CD4-positive, alpha-beta T cell treated with Interleukin-10 for 1 hour (primary cell): ENCODE measurements at places on chromosomes 6 and 20.
A peak's percentile ranks its signal among the peaks of the same experiment; 100 is the strongest.

GRCh38 chr20:57537822-57538221, 12.9 kb upstream of the CTCFL start:
- DNase-seq: no peak

DNA sequence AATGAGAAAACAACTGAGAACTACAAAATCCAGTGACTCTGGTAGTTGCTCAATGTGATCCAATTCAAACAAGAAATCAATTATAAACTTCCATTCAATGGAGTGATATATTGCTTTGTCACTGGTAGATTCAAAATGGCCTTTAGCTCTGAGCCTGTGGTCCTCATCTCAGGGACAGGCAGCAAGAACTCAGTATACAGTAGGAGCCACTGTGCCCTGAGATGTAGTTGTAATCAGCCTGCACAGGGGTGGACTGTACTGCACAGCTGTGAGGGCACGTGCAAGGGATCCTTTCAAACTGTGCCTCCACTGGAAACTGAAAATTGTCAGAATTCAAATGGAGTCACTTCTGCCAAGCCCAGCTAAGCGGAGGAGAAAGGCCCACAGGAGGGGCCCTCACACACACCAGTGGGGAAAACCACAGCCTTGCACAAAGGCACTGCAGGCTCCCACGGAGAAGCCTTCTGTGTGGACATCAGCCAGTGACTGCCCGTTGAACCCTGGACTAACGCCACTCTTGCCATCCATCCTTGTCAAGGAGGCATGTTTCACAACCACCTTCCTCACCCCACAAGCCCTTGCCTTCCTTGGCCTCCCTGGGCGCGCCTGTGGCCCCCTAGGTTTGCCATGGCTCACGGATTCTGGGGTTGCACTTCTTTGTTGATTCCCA, 186.7 kb downstream of the SMOC2 start:
- DNase-seq: no peak

DNA sequence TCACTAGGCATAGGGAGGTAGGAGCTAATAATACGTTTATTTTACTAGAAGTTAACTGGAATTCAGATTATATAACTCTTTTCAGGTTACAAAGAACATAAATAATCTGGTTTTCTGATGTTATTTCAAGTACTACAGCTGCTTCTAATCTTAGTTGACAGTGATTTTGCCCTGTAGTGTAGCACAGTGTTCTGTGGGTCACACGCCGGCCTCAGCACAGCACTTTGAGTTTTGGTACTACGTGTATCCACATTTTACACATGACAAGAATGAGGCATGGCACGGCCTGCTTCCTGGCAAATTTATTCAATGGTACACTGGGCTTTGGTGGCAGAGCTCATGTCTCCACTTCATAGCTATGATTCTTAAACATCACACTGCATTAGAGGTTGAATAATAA, 1.1 kb downstream of the HFE start:
- no peak for DNase-seq

DNA sequence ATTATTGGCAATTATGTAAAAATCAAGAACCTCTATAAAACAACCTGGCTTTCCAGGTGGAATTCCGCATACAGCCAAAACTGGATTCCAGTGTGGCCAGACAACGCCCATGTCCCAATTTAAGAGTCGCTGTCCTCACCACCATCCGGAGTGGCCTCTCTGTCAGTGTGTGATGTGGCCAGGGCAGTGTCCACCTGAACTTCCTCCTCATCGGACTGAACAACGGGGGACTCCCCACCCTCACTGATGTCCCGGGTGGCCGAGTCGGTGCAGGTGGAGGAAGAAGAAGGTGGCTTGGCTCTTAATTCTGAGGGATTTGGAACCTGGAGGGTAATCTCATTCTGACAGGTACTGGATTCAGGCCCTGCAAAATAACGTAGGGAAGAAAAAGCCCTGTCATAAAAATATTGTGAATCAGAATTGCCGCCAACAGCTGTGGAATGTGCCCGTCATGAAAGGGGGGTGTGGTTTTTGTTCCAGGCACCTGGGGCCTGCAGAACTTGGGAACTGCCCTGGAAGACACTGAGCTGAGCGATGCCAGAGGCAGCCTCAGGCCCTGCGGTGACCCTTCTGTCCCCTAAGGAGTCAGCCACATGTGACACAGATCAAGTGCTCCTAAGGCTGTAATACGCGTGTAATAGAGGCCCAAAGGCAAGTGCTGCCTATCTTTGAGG, 139.8 kb downstream of the DTNBP1 start:
- no peak for DNase-seq

- DNase-seq: no peak
Measured at GRCh38 chr20:43752051-43752360, 25.2 kb upstream of the GTSF1L start.

- DNase-seq: peak; percentile 17
Measured at GRCh38 chr20:37914672-37915433, 11.9 kb downstream of the VSTM2L start.

GRCh38 chr20:15905661-15906060, 667.6 kb downstream of the KIF16B start:
- DNase-seq: no peak

DNA sequence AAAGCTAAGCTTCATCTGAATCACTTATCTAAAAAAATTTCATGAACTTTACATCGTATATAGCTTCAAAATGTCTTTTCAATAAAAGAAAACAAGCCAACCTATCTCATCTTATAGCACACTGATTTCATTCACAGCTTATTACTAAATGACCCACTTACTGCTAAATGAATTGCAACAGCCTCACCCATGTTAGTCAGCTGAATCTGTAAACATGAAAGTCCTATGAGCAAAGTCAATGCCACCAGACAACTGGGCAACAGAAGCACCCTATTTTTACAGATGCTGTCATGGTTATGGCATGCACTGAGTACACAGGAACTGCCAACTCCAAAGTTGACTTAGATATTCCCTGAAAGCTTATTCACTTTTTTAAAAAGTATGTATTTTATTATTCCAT, 41.2 kb upstream of the DST start:
- no peak for DNase-seq

DNA sequence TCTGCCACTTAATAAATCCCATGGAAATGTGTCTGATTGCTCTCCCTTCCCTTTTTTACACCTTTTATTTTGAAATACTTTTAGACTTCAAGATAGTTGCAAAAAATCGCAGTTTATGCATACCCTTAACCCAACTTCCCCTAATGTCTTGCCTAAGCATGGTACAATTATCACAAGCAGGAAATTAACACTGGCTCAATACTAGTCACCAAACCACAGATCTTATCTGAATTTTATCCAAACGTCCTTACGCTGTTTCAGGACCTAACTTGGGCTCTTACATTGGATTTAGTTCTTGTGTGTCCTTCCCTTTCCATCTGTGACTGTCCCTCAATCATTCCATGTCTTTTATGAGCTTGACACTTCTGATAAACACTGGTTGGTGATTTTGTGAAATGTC, 146.3 kb downstream of the ZNF217 start:
- no peak for DNase-seq

DNA sequence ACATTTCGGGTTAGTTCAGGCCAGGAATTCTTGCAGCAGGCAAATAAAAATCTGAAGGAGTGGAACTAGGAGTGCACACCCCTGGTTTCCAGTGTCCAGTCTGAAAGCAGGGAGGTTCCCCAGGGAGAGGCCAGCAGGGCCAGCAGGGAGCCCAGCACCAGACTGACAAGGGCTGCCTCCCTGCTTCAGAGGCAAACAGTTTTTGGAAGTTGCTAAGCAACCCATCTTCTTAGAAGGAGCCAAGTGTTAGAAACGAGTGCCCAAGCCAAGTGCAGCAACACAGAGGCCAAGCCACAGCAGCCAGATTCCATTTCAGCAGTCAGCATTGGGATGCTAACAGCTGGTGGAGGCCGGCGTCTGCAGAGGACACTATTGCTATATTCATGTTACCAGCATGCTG, 179.1 kb downstream of the SYNDIG1 start:
- DNase-seq: no peak

- DNase-seq: no peak
Measured at GRCh38 chr6:135318738-135319469, 137.8 kb downstream of the MYB start.

DNA sequence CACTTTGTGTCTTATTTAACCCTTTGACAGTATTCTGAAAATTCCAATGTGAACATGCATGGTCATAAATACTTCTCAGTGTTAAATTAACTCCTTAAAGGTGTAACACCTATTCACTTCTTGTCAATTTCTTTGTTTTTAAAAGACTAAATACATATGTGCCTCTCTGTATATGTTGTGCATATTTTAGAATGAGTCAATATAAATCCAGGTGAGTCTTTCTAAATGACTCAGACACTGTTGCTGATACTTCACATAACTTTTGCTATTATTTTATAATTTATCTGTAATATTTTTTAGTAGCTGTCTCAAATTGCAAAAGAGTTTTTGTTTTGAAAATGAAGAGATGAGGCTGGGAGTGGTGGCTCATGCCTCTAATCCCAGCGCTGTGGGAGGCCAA, 36.0 kb downstream of the TIAM2 start:
- no peak for DNase-seq

DNA sequence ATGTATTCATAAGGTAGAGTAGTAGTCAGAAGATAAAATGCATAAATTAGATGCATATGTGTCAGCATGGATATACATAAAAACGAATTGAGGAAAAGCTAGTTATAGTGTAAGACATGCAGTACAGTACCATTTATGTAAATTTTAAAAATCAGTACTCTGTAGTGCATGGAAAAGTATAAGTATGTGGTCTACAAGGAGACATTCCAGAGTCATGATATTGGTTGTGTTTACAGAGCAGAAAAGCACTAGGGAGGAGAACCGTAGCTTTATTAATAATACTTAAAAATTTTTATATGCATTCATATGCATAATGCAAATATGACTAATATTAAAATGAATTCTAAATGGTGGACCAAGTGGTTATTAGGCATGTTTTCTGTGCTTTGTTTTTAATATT, 220.0 kb downstream of the ZFAND3 start:
- DNase-seq: no peak

DNA sequence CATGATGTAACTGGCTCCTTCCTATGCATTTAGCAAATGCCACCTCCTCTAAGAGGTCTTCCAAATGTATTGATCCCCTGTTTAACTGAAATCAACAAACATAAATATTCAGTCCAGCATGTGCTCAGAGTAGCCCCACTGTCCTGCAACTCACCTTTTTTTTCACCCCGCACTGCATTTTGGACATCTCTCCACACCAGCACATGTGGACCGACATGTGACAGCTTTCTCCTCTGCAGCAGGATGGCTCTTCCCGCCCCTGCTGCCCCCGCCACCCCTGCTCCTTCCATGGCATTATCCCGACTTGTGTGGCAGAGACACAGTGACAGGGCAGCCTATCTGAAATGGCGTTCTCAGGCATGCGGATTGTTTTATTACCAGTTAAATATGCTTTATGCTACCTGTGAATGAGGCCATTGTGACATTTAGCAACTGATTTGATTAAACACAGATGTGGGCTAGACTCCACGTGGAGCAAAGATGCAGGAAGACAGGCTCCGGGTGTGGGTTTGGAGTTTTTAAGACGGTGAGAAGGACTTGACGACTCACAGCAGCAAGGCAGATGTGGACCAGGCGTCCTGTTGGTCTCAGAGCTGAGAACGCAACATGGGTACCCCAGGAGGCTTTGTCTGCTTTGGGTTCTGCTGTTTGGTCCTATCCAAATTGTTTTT, 161.2 kb downstream of the EYA2 start:
- no peak for DNase-seq

DNA sequence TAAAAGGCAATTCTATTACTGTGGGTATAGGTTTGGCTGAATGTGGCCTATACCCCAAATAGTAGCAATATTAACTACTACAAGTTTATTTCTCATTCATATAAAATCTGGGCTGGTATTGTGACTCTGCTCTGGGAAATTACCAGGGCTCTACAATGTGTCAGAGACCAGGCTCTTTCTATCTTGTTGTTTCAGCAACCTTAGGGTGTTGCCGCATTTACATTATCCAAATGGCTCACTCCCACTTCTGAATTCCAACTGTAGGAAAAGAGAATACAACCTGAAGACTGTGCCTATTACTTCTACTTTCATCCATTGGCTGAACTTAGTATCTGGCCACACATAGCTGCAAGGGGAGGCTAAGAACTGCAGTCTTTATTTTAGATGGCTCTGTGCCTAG, 106.7 kb upstream of the CENPW start:
- DNase-seq: no peak

- no peak for DNase-seq
Measured at GRCh38 chr20:49510562-49511122, 28.2 kb upstream of the KCNB1 start.

DNA sequence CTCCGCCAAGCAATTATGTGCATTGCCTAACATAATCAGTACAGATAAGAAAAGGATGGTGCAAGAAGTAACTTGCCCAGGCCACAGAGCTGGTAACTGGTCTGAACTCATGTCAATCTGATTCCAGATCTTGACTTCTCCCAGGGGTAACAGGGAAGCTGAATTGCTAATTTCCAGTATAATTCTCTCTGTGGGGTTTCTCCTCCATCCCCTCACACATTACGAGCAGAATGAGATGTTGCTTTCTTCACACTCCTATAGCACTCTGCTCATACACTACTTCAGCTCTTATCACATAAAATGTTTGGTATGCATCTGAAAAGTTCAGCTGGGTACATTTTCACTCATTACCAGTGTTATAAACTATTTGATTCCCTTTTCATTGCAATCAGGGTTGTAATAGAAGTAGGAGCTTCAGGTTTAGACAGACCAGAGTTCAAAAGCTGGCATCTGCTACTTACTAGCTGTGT, 24.0 kb upstream of the LRRC1 start:
- no peak for DNase-seq

GRCh38 chr20:49479785-49480184, 2.7 kb downstream of the KCNB1 start:
- DNase-seq: no peak

DNA sequence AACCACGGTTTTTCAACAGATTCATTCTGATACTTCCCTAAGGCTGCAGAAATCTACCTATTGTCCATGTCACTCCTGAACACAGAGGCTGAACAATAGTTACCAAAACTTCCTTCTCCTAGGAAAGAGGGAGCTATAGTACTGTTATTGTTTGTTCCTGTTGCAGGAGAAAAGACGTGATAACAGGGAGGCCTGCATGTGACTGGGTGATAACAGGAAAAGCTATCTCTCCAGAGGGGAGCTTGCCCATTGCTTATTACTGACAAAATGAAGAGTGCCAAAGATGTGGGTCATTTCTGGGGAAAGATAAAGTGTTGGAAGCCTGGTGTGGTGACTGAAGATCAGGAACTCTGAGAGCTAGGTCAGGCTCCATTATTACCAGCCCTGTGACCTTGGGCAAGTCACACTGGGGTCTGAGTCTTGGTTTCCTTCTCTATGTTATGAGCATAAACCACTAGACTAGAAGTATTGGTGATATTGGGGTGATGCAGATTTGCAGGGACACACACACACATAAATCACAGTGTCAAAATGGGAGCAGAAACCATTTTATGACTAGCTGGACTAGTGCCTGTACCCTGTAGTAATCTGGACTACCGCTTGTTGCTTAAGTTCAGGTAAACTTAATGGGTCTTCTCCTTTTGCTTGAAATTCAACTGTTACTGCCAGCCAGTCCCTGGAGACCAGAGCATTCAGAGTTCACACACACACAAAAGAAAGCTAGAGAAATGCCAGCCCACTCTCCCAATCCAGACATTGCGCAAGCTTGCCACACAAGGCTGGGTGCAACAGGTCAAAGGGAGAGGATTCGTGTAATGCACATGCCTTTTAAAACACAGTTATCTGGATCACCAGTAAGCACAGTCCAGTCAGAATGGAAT, 136.0 kb upstream of the CNR1 start:
- no peak for DNase-seq

GRCh38 chr20:46549188-46549972, 1.1 kb downstream of the OCSTAMP start:
- DNase-seq: no peak
